Stimulated activated CD4-positive, alpha-beta T cell treated with anti-CD3 and anti-CD28 coated beads, Interleukin-4, amount 100 ng/mL, for 1 hour (primary cell): ENCODE measurements at places on chromosomes 2 and 18.

- DNase-seq, result no peak
These were observed 93.3 kb upstream of the ALKAL2 start for GRCh38 chr2:381181-381580.

GRCh38 chr2:55156326-55156725, 75.8 kb downstream of the CLHC1 start:
- no peak for DNase-seq

DNA sequence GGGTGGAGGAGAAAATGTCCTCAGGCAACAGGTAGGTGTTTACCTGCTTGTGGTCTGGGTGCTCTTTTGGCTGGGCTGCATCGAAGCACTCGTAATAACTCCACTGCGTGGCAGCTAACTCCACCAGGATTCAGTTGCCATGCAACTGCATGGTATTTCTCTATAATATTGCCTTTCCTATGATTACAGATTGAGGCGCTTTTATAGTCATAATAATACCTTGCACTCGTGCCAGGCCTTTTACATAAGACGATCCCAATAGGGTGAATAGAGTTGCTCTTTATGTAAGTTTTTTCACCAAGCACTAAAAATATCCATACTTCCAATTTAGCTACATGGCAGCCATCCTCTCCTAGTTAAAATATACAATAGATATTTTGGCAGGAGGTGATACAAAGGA, 19.7 kb upstream of the NYAP2 start:
- DNase-seq, result no peak

- DNase-seq, result no peak
These were observed 272.6 kb upstream of the ETAA1 start for GRCh38 chr2:67124531-67124930.

DNA sequence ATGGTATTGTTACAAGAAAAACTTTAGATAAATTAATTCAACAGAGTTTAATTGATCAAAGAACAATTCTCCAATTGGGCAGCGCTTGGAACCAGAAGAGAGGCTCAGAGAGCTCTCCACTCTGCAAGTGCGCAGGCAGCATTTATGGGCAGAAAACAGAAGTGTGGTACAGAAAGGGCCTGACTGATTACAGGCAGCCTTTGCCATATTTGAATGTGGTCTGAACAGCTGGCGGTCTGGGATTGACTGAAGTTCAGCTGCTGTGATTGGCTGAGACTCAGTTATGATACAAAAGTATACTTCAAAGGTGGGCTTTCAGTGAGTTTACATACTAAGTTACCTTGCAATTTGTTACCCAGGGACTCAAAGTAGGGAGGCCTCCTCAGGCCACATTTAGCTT, 301.3 kb upstream of the ID2 start:
- no peak for DNase-seq

DNA sequence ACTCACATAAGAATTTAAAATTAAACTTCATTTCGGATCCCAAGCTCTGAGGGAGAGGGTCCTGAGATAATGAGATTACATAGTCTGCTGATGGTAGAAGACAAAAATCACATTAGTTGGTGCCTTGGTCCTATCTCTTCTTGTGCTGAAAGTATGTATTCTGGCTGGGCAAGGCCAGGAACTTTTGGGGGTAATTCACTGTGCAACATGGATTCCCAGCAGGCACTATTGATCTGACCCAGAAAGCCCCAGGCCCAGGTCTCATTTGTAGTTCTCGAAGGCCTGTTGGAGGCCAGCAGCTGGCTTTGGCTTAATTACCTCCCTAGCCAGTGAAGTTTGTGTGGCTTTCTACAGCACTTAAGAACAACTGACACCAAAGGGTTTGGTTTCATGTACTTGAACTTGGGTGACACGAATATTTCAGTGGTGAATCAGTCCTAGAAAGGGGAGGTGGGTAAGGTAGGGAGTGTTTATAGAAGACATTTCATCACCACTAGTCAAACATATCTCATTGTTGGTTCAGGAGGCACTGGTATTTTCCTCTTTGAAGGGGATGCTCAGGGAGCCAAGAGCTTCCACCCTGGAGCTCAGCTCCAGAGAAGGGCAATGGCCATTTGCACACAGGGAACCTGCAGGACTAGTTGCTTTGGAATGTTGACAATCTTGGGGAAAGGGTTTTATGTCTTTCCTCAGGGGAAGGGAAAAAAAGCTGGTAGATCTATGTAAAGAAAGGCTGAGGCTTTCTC, 217.8 kb downstream of the OSR1 start:
- no peak for DNase-seq

DNA sequence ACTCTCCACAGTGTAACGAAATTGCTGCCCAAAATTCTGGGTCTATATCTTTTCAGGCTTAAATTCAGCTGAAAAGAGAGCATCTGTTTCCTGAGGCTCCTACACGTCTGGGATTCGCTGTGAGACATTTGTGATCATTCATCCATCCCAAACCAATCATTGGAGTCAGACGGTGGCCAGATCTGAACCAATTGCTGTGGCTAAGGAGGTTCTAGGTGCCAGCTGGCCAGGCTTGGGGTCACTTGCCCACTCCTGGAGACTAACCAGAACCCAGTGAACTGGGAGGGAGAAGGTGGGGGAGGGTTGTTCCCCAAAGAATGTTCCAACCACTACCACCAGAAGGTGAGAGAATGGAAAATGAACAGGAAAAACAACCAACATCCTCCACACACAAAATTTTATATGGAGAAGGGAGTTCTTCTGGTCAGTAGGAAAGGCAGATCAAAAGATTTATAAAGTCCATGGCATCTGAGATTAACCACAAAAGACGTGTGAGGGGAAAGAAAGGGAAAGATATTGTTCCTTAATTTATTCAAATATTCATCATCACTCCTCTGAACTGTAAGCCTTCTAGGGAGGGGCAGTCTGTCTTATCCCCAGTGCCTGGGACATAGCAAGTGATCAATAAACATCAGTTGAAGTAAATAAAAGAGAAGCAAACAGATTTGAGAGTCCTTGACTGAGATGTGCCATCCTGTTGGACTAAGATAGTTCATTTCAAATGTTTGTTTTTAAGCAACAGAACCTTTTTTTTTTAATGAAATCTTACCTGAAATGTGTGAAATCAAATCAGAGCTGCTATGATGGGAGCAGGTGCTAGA, 3.0 kb upstream of the RTKN start:
- DNase-seq, result no peak
